DMS53 (cell line): ENCODE measurements at places on chromosomes 2 and 18.

DNA sequence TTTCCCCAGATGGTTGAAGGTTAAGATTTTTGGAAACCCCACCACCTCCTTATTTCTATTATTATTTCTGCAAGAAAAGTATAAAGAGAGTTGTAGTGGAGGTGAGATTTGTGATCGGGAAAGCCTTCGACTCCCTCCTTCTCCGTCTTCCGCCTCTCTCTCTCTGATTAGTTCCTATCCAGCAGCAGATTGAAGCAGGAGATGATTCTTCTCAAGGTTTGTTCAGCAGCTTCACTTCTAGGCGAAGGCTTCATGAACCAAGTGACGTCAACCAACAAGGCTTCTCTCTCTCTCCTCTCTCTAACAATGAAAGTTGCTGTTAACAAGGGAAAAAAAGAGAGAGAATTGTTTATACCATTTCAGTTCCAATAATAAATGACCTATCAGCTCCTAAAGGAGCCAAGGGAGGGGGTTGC lies at the start of gene BAZ2B:
BAZ2B (minus strand) TSS at position 263 of the 416 bp plus-strand sequence. CDS start 137,829 bp downstream, outside the sequence.
- peak; percentile 91 for DNase-seq

- DNase-seq = no peak
Observed at GRCh38 chr2:14126846-14127245, 505.7 kb upstream of the LRATD1 start.

GRCh38 chr2:165893556-165893955 lies 60.0 kb downstream of the TTC21B start:
- DNase-seq = no peak

- DNase-seq = no peak
Observed at GRCh38 chr2:48934807-48935206, 179.3 kb upstream of the LHCGR start.

- no peak for DNase-seq
Observed at GRCh38 chr2:25576596-25576995, 96.8 kb downstream of the DTNB start.

DNA sequence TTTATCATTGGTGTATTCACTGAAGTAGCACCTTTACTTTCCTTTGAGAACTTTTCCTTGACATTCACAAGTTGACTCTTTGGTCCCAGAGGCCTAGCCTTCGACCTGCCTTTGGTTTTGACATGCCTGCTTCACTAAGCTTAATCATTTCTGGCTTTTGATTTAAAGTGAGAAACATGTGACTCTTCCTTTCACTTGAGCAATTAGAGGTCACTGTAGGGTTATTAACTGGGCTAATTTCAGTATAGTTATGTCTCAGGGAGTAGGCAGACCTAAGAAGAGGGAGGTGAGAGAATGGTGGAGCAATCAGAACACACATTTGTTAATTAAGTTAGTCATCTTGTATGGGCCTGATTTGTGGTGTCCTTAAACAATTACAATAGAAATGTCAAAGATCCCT lies 1040.7 kb upstream of the SLC39A10 start:
- DNase-seq = no peak

DNA sequence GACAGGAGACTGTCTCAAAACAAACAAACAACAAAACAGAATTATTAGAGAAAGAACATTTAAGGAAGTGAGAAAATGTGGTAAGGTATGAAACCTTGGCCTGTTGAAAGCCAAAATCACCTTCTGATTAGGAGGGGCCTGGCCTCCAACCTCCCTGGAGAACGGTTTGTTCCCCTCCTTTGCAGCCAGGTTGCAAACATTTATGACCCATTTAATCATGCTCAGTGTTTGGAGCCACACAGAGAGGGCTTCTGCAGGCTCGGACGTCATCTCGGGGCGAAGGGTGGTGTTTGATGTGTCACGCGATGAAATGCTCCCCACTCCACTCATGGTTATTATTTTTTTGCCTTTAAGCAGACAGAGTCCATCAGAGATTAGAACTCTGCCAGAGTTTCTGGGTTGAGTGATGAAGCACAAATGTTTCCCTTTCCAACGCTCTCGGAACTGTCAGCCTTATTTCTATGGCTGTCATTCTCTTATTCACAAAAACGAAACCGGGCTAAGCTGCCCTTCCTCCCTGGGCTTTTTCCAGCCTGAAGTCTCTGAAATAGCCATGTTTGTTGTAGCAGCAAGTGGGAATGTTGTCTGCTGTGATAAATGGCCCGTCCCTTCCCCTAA lies 33.6 kb upstream of the ROCK2 start:
- DNase-seq = no peak

DNA sequence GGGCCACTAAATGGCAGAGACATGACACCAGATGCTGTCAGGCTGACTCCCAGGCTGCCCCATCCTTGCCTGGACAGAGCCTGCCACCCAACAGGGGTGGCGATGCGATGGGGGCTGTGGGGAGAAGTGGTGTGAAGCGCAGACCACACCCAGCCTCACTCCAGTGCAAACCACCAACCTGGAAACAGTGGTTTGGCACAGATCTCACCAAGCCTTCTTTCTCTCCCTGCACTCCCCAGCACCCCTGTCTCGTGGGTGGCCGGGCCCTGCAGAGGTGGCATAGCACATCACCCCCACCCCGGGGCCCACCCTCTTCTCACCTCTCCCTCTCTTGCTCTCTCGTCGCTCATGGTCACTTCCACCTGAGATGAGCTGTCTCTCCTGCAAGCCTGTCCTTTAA lies 32.6 kb downstream of the CIB4 start:
- no peak for DNase-seq
